ENCODE measurements at places on chromosomes 4 and X.

- no peak for DNase-seq
These were observed 245.9 kb downstream of the HS3ST1 start for GRCh38 chr4:11182586-11183355.

- DNase-seq: no peak
These were observed 69.4 kb upstream of the AFAP1 start for GRCh38 chr4:8009097-8009496.

DNA sequence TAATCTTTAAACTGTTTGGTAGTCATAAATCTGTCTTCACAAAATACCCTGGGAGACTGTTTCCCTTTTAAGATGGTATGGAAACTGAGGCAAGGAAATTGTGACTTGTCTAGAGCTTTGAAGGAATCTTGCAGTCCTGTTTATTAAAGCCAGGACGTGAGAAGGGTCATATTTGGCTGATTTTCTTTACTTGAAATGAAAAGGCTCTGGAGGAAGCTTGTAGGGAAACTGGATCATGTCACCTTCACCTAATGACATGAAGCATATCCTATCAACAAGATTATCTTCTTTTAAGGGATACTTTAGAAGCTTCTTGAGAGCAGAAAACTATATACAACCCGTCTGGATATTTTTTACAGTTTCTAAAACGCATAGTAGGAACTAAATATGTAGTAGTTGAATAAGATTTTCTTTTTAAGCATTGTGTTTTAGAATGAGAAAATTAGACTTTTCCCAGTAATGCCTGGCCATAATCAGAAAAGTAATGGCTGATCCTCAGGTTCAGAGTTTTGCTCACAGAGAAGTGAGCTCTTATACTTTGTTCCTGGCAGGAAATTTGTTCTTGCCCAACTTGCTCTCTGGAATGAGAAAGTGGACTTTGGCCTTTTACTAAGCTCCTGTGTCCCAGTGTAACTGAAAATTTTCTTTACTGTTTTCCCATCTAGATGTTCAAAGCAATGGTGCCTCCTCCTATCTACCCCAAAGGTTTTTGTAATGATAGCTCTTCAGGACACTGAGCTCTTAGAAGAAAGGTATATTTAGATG is 136.8 kb upstream of the AFF2 start:
- no peak for DNase-seq

DNA sequence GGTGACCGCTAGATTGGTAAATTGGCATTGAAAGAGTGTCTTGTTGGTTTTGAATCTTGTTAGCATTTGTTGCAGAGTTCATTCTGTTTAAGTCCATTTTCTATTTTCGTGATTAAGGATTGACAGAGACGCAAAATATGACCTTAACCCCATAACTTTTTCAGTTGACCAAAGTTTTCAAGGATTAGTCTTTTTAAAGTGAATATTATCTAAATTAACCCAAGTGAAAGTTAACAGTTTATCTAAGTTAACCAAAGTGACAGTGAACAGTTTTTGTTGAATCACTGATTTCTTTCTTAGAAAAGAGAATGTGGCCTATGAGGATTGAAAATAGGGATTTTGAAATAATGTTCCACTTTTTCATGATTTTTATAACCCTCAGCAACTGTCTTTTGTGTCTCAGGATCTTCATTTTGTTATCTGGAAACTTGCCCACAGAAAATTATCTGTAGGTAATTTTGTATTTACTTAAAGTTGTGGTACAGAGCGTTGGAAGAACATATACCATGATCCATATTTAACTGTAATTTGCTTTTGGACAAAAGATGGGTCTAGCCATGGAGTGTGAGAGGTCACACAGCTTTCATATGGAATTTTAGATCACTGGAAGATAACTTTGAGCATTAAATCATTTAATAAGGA is 3.3 kb downstream of the CPEB2 start:
- DNase-seq: no peak

DNA sequence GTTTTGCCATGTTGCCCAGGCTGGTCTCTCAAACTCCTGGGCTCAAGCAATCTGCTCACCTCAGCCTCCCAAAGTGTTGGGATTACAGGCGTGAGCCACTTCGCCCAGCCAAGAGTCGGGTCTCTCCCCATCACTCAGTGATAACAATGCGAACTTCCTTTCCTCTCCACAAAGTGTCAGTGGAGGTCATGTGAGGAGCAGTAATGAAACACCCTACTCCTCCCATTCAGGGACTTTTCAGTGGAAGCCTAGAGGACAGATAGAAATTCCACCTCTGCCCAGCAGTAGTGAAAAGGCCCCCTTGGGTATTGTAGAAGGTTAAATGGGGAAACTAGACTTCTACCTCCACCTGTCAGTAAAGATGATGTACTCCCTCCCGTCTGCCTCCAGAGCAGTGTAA is 141.9 kb upstream of the STK26 start:
- DNase-seq: no peak

DNA sequence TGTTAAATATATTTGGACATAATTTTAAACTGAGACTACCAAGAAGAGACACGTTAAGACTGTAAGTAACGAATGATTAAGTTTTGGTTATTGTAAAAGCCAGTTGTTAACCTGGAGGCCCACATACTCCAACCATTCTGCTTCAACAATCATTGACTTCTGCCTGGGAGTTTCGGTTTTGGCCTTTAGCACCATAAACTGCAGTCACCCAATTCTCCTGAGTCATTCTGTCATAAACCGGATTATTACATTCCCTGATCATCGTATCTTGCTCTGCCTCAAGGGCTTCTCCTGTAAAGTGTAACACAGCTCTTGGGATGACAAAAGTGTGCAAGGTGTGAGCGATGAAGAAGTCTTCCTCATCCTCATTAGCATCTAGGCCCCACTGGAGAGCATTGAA is 46.9 kb upstream of the PABPC1L2A start:
- no peak for DNase-seq

GRCh38 chr4:82371497-82371896 is 2.3 kb downstream of the HNRNPD start:
- DNase-seq: no peak

DNA sequence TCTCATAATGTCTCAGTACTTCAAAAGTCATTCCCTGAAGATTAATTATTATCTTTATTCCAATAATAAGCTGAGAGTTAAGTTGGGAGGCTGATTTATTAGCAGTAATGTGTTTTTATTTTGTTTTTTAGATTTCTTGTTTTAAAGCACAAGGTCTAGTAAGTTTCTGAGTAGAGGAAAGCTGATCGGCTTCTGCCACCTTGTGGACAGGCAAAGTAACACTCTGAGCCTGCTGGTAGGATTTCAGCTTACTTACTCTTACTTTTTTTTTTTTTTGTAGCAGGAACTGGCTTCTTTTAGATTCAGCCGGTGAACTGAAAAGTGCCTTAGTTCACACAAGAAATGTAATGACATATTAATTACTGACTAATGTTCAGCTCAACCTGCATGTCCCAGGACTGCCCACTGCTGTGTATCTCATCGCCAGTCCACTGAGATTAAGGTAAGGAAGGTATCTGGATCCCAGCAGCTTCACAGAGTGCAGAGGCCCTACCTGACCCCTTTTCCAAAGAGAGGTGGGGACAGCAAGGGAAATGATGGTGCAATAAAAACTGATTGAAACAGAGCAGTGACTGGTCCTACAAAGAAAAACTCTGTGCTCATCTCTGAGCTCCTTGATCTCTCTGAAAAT is 126.5 kb downstream of the ADGRA3 start:
- DNase-seq: peak; percentile 53

DNA sequence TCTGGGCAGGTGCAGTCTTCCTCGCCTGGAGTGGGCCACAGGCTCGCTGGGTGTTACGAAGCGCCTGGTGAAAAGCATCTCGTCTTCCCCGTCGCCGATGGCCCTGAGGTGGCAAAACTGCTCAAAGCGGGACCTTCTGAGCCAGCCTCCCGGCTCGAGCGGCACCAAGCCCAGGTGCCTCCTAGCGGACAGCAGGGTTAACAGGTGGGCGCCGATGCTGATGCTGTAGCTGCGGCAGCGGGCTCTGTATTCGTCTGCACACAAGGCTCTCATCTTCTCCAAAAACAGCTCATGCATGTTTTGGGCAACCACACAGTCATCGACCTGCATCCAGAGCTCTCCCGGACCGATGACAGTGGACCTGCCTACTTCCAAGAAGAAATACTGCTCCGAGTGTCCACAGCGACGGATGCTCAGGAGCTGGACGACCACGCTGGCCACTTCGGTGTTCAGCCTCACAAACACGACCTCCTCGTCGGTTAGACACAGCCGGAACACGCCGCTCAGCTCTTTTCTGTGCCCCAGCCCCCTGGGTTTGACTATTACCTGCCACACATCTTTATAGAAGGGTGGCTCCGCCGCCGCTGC is 1.2 kb downstream of the IRS4 start:
- DNase-seq: no peak

DNA sequence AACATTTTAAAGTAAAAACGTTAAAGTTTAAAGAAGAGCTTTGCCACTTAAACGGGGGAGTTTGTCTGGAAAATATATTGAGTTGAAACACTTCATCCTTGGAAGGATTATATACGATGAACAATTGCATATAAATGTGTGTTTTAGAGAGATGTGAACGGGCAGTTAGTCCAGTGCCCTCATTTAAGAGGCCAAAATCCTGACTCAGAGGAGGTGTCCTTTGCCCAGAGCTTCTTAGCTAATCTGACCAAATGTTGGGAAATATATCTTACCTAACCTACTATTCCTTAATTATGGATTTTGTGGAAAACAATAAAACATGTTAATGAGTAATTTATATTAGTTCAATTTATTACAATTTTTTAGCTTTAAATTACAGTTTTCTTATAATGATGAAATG is 327.2 kb upstream of the DIPK2B start:
- no peak for DNase-seq

- no peak for DNase-seq
These were observed 28.8 kb upstream of the SETD7 start for GRCh38 chr4:139584784-139585183.

DNA sequence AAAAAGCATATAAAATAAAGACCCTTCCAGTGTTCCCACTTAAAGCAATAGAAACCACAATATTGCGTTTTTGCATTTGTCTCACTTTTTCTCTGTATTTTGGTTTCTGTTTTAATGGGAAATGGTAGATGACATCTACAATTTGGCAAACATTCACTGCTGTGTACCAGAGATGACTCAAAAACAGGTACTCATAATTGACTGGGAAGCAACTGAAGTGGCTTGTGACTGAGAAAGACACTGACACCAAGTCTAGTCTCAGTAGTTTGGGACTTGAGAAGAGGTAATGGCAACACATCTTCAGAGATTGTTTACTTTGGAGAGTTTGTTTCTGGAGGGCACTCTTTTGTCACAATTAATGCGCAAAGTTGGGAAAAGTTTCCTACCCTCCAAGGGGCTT is 42.0 kb downstream of the AREG start:
- no peak for DNase-seq
